ENCODE measurements at places on chromosomes 2 and 18. TPM values are rescaled to one million over a fixed set of nuclear protein-coding genes. Genes with fewer than 3 reads are reported as not detected.

The EMILIN1 gene
- 46.6 TPM for total RNA-seq

The MAL gene
- 5.8 TPM for total RNA-seq

The RNPEPL1 gene
- 67.6 TPM for total RNA-seq

The SCN2A gene
- total RNA-seq, result 0.56 TPM

The PLA2R1 gene
- 3.2 TPM for total RNA-seq

All from left cardiac atrium (tissue), 4 donors.